ENCODE measurements at places on chromosomes 13 and 19.
A peak's percentile ranks its signal among the peaks of the same experiment; 100 is the strongest.

GRCh38 chr19:17938092-17938845, 5.5 kb downstream of the CCDC124 start:
- peak; percentile 92 for DNase-seq

DNA sequence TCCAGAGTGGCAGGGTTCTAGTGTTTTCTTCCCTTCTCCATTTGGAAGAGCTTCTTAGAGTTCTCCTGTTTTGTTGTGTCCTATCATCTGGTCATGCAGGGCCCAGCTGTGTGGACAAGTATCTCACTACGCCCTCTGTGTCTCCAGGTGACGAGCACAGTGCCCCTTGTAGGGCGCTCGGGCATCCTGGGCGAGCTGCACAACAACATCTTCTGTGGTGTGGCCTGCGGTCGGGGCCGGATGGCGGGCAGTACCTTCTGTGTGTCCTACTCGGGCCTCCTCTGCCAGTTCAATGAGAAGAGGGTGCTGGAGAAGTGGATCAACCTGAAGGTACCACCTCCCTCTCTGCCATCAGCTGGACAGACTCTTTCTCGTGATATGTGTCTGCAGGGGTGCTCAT, 13.0 kb downstream of the WDR62 start:
- DNase-seq = no peak

DNA sequence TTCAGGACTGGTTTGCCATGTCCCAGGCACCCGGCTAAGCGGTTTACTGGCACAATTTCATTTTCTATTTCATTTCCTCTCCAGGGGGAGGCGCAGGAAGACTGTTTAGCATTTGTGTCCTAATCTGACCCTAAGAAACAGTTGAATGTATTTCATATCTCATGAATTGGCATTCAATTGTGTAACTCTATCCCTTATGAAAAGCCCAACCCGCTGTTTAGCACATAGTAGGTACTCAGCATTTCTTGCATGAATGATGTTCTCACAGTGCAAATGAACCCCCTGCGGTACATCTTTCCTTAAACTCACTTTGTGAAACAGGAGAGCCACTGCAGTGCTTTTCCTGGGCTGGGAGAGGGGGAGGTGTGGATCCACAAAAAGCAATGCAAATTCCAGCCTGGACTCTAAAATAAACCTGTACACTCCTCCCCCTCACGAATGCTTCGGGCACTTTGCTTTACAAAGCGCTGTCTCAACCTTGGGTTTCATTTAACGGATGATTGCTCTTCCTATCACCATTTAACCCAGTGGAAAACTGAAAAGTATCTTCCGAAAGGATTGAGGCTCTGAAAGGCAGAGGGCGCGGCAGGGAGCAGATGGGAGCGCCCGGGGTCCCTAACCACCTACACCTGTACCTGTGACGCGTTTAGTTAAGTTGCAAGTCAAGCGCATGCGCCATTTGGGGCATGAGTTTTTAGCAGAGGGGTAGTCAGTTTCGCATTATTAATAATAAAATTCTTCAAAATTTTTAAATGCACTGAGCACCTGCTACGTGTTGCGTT, 1.2 kb upstream of the EEF2 start:
- peak; percentile 76 for DNase-seq

DNA sequence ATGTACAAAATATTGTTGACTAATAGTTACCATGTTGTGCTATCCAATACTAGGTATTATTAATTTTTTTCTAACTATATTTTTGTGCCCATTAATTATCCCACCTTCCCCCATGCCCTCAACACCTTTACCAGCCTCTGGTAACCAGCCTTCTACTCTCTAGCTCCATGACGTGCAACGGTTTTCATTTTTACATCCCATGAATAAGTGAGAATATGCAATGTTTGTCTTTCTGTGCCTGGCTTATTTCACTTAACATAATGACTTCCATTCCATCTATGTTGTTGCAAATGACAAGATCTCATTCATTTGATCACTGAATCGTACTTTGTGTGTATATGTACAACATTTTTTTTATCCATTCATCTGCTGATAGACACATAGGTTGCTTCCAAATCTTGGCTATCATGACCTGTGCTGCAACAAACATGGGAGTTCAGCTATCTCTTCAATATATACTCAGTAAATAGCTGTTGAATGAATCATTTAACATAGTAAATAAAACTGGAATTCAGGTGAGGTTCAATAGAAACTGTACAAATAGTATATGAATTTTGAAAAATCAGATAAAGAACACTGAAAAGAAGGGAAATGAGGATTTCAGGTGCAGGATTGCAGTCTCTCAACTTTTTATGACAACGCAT, 509.0 kb upstream of the MIR17HG start:
- DNase-seq = no peak

DNA sequence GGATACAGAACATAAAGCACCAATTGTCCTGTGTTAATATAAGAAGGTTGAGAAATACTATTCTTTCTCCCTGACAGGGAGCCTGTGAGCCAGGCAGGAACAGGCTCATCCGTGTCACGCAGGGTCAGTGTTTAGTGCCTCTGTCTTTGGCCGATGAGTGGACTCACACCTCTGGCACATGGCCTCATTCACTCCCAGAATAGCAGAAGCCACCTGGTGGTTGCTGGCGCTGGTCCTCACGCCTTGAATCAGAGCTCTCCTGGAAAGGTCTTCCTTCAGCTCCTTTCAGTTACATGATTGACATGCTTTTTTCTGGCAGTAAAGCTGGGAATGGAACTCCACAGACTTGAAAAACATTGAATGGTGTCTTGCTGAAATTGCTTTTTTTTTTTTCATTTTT, 28.1 kb upstream of the SIAH3 start:
- peak; percentile 54 for DNase-seq

All from astrocyte of the hippocampus (primary cell).